ENCODE measurements at places on chromosomes 5 and 9.
A peak's percentile ranks its signal among the peaks of the same experiment; 100 is the strongest.

- DNase-seq = no peak
Measured at GRCh38 chr5:80387063-80387768, 20.6 kb upstream of the ZFYVE16 start.

- no peak for DNase-seq
Measured at GRCh38 chr5:92402045-92402444, 1018.9 kb upstream of the ARRDC3 start.

DNA sequence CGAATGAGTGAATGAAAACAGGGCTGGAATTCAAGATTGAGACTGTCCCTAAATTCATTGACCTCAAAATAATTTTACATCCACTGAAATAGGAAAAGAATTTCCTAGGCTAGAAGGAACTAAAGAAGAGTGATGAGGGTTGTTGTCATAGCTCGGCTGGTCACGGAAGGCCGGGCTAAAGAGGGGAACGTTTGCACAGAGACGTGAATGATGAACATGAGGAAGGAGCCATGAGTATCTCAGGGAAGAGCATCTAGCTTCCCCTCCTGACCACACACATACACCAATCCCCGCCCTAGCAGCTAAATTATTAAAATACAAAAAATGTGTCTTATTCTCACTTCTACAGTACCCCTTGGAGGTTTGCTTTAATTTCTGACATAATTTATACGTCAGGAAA lies 124.4 kb upstream of the ABCA1 start:
- no peak for DNase-seq

DNA sequence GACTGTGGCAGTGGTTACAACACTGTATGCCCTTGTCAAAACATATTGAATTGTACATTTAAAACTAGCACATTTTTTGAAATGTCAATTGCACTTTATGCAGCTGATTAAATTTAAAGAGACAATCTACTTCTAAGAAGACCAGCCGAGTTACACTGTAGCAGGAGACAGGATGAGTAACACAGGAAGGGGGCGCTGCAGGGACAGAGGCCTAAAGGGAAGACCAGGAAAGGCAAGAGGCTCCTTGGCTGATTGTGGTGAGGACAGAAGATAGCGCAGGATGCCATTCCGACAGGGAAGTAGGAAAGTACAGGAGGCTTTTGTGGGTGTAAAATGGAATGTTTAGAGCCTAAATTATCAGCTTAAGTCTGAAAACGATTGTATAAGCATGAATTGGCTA lies 28.2 kb upstream of the PPP2R2B start:
- DNase-seq = no peak

GRCh38 chr9:134971196-134971595 lies 53.5 kb upstream of the FCN1 start:
- DNase-seq = no peak

DNA sequence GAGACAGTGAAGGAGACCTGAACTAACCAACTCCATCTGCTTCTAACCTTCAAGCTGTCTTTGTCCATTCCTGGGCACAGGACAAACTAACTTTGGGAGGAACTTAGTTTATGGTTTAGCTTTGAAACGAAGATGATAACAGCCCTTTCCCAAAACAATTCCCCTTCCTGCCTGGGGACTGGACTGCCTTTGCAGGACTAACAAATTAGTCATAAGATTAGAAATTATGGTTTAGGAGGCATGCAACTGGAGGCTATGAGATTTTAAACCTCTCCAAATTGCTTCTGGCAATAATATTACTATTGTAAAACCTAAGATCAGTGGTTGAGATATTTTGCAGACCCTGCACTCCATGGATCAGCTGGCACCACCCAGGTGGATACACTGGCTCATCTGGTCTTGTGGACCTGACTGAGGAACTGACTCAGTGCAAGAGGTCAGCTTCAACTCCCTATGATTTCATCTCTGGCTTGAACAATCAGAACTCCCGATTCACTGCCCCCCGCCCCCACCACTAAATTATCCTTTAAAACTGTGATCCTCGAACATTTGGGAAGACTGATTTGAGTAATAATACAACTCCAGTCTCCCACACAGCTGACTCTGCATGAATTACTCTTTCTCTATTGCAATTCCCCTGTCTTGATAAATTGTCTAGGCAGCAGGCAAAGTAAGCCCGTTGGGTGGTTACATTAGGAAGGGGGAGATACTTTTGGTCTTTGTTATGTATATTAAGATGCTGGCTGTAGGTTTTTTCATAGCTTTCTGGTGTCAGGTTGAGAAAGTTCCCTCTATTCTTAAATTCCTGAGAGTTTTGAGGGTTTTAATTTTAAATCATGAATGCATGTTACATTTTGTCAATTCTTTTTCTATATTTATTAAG lies 213.3 kb downstream of the TSSK1B start:
- DNase-seq = no peak

GRCh38 chr9:127503947-127504886 lies 52.9 kb downstream of the LRSAM1 start:
- peak; percentile 55 for DNase-seq

GRCh38 chr5:135441919-135442318 lies 5.2 kb downstream of the DCANP1 start:
- DNase-seq = no peak

GRCh38 chr5:109740966-109741365 lies 51.2 kb downstream of the MAN2A1 start:
- DNase-seq = no peak

- DNase-seq = no peak
Measured at GRCh38 chr5:54804086-54804485, 181.3 kb downstream of the ESM1 start.

DNA sequence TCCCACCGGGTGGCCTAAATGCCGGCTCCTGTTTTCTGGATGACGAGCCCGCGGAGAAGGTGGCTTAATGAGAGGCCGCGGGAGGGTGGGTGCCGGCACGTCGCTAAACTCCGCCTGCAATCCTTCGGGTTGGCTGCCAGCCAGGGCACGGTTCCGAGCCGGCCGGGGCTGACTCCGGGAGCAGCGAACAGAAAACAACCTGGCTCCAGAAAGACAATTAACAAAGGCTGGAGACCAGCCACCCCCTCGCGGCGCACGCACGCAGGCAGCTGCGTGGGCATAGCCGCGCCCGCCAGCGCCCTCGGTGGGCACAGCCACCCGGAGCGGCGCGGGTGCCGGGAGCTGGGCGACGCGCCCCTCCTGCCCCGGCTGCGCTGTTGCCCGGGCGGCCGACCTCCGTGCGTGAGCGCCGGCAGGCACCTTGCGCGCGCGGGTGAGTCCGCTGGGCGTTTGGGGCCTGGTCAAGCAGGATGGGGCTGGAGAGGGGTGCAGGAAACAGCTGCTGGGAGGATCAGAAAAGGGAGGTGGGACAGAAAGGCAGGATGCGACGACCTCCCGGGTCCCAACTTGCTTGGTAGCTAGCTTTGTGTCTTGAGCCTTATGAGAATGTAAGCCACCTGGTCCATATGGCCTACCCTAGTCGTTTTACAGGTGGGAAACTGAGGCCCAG lies at the start of gene ARHGEF37:
ARHGEF37 (plus strand) TSS at position 307 of the 670 bp plus-strand sequence. CDS start 16,272 bp downstream, outside the sequence.
- DNase-seq = peak; percentile 42

DNA sequence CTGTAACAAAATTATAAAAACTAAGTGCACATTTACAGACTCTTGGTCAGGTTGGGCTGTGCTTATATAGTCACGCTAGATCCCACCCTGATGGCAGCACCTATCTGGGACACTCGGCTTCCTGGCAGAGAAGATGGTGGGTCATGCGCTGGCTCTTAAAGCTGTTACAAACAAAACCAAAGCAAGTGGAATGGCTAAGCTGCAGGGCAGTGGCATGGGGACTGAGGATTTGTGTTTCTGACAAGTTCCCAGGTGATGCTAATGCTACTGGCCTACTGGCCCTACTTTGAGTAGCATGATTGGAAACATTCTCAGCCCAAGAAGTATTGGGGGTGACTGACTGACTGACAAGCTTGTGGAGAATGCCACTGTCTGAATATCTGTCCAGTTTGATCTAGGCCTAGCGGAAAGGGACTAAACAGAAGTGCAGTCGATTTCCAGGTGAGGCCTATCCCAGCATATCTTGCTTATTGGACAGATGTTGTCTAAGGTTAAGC lies 8.3 kb downstream of the BTF3 start:
- no peak for DNase-seq

DNA sequence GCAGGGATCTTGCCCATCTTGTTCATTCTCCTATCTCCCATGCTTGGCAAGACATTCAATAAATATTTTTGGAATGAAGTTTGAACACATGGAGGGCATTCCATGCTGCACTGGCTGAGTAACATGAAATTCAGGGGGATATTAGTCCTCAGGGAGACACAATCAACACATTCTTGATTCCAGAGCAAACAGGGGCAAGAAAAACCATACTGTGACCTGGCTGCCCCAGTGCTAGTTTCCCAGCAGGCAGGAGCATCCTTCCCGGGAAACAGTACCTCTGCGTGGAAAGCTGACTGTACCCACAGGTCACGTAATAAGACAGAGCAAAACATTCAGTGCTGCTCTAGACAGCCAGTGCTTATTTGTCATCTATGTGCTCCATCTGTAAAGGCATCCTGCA lies 66.3 kb upstream of the SPOCK1 start:
- DNase-seq = no peak

- no peak for DNase-seq
Measured at GRCh38 chr5:170405817-170406216, 16.6 kb upstream of the KCNMB1 start.

- DNase-seq = no peak
Measured at GRCh38 chr9:121383715-121384114, 13.7 kb upstream of the STOM start.

GRCh38 chr9:87464110-87464991 lies 33.3 kb upstream of the DAPK1 start:
- no peak for DNase-seq

DNA sequence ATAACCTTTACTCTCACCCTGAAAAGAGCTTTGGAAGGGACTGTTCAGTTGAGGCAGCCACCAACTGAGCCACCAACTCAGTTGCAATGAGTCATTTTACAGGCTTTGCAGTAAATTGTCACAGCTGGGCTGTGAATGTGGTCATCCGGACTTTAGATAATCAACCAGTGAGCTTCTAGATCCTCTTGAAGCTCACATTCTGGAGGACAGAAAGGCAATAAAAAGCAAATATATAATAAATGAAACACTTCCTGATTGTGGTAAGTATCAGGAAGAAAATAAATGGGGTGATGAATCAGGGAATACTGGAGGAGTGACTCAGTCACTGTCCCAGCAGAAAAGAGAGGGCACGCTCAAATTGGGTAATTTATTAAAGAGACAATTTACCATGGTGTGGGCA lies 13.2 kb upstream of the C5orf58 start:
- DNase-seq = no peak

DNA sequence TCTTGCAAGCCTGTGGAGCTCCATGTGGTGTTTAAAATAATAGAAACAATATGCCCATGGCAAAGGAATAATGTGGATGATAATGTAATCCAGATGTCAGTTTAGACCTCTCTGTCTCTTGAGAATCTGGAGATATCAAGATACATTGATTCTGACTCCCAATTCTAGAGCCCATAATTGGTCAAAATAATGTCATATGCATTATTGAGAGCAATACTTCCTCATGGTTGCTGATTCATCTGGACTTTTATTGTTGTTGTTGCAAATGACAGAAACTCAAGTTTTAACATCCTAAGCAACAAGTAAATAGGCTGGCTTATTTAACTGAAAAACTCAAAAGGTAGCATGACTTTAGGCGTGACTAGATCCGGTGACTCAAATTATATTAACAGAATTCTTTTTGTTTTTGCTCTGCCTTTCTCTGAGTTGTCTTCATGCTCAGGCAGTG lies 152.1 kb downstream of the PCSK1 start:
- no peak for DNase-seq

GRCh38 chr5:111836426-111836825 lies 79.4 kb upstream of the NREP start:
- DNase-seq = no peak

DNA sequence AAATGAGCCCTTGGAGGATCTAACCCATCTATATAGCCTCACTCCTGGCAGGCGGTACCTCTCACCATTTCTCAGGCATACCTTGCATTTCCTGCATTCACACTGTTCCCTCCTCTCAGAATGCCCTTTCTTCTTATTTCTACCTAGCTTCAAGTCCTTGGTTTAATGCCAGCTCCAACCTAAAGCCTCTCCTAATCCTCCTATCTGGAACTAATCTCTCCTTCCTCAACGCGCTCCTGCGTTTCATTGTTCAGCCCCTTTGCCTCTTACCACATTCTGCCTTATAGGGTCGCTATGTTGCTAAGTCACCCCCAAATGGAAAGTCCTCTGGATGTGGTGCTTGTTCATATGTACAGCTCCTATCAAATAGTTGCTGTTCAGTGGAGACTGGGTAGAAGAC lies 288.5 kb upstream of the TUT7 start:
- DNase-seq = no peak

DNA sequence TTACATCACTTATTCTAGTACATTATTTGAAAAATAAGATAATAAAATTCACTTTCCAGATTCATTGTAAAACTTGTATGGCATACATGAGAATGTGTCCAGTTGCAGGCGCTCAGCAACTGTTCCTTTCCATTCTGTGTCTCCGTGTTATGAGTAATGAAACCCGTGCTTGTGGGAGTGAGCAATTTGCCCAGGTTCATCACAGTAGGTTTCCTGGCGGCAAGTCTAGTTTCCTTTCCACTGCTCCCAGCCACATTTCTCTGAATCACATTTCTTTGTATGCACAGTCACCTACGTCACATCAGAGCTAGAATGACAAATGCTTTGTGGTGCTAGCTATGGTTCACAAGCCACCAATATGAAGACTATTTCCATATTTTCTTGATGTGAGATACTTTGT lies 39.9 kb downstream of the MOCS2 start:
- no peak for DNase-seq

- no peak for DNase-seq
Measured at GRCh38 chr9:130345009-130345896, 79.7 kb downstream of the HMCN2 start.

- no peak for DNase-seq
Measured at GRCh38 chr5:6868575-6869215, 155.5 kb downstream of the TENT4A start.

GRCh38 chr5:148208226-148208625 lies 5.4 kb downstream of the SPINK6 start:
- no peak for DNase-seq

DNA sequence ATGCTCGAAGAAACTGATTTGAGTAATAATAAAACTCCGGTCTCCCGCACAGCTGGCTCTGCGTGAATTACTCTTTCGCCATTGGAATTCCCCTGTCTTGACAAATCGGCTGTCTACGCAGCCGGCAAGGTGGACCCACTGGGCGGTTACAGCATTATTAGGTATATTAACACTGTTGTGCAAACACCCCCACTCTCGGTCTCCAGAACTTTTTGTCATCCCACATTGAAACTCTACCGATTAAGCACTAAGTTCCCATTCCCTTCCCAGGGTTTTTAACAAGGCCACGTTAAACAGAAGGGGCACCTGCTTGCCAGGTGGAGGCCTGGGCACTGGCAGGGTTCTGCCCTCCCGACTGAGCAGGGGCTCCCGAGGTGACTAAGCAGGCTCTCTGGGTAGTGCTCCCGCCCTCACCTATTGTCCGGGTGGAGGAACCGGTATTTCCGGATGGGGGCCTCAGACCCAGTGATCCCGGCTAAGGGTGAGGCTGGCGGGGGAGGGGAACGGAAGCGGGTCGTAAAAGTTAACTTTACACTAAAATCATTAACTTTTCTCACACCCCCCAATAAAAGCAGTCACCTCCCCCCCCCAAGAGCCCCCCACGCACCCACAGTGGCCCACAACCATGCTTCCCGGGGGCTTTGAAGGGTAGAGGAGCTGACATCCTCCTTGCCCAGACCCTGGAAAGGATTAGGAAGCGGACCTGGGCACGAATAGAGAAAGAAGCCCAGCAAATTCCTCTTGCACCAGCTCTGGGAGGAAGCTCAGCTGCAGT lies 53.5 kb upstream of the TJP2 start:
- peak; percentile 63 for DNase-seq

- no peak for DNase-seq
Measured at GRCh38 chr5:133527311-133527710, 85.0 kb downstream of the FSTL4 start.

GRCh38 chr5:150318613-150319483 lies 16.1 kb upstream of the ARSI start:
- no peak for DNase-seq
